ENCODE measurements at places on chromosomes 11 and 22. TPM values are rescaled to one million over a fixed set of nuclear protein-coding genes. Genes with fewer than 3 reads are reported as not detected.

The KCTD14 gene
- 12.8 TPM for total RNA-seq

The DCHS1 gene
- total RNA-seq, result 5.4 TPM

The PTPRCAP gene
- total RNA-seq, result not detected

The OR6T1 gene
- not detected for total RNA-seq

The CARS1 gene
- total RNA-seq, result 48.5 TPM

The FOLR3 gene
- total RNA-seq, result 1.1 TPM

Measured in MG63 (cell line).